ENCODE measurements at places on chromosomes 5 and 9.

DNA sequence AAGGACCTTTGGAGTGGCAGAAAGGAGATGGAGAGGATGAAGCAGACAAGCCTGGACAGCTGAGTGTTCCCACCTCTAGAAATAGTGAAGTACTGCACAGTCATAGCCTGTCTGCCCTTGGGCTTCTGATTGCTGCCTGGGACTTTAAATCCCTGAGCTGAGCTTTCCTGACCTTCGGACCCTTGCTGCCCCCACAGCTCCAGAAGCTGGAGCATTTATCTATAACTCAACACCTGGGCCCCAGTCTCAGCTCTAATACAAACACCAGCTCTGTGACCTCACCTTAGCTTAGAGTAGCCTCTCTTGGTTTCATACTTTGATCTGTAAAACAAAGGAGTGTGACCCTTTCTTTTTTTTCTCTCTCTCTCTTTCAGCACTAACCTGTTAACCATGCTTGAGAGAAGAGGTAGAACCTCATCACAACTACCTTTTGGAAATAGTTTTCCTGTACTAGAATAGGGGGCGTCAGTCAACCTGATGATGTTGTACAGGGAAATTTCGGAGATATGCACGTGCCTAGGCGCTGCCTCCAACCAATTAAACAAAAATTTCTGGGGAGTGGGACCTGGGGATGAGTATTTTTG lies 25.4 kb upstream of the ELL2 start:
- DNase-seq = no peak

- DNase-seq = no peak
Measured at GRCh38 chr9:27538647-27539046, 9.0 kb upstream of the MOB3B start.

GRCh38 chr5:145775411-145775810 lies 59.7 kb downstream of the PRELID2 start:
- DNase-seq = no peak

DNA sequence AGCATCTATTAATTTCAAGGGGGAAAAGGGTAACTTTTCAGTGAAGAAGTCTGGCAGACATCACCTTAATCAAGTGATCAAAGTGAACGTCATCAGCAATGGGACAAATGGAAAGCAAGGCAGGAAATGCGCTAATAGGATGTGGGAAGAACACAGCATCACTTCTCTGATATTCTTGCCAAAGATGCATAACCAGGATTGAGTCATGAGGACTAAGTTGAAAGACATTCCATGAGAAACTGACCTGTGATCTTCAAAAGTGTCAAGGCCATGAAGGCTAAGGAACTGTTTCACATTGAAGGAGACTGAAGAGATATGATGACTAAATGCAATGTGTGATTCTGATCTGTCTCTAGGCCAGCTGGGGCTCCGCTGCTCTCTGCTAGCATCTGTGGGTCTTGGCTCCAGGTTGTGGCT lies 92.9 kb downstream of the NDFIP1 start:
- DNase-seq = no peak

Data from CD4-positive, alpha-beta T cell treated with Interleukin-4 for 1 hour (primary cell).